ENCODE measurements at places on chromosomes 6 and 20.

GRCh38 chr6:113980937-113981554 lies 10.1 kb upstream of the HDAC2 start:
- no peak for DNase-seq

DNA sequence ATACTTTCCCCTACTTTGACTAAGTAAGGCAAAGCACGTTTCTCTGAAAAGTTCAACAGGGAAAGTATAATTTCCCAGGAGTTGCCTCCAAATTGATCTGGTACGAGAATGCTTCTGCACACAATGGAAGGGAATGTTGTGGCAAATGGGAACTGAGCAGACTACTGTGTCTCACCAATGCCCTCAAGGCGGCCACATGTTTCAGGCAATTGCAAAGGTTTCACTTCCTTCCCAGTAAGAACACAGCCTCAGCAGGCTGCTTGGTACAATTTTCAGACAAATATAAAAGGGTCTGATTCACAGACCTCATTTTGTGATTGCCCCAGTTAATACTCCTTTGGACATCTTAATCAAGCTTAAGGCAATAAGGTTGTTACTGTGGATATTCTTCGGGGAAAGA lies 71.2 kb downstream of the KIAA0319 start:
- DNase-seq: no peak

DNA sequence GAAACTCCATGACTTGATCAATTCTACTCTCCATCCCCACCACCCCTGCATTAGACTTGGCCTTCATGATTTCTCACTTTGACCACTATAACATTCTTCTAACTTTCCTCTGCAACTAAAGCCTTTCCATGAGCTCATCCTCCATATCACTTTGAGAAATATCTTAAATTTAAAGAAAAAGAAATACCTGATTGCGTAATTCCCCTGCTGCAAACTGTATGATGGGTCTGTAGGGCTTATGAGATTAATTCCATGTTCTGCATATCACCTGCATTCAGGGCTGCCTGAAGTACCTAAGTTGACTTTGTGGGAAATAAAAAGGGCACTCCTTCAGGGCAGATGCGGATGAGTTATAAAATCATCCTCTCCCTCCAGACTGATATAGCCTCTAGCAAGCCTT lies 549.8 kb downstream of the LMBRD1 start:
- no peak for DNase-seq

DNA sequence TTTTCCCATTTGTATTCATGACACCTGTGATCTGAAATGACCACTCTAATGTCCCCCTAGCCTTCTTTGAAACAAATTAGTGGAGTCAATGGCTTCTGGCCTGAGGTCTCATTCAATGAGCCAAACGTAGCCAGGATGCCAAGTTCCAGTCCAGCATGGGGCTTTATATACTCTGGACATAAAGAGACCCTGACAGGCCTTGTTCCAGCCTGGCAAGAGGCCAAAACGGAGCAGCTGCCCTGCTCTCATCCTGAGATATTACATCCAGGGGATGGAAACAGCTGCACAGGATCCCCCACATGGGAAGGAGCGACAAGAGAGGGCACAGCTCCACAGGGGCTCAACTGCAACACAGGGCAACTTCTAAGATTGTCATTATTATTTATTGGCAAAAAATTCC lies 437.8 kb downstream of the CDH26 start:
- no peak for DNase-seq

- no peak for DNase-seq
Measured at GRCh38 chr6:112113431-112113830, 26.0 kb downstream of the FAM229B start.

GRCh38 chr20:38302786-38303185 lies 1.2 kb upstream of the BPI start:
- no peak for DNase-seq

GRCh38 chr6:113591896-113592827 lies 265.0 kb upstream of the MARCKS start:
- no peak for DNase-seq

DNA sequence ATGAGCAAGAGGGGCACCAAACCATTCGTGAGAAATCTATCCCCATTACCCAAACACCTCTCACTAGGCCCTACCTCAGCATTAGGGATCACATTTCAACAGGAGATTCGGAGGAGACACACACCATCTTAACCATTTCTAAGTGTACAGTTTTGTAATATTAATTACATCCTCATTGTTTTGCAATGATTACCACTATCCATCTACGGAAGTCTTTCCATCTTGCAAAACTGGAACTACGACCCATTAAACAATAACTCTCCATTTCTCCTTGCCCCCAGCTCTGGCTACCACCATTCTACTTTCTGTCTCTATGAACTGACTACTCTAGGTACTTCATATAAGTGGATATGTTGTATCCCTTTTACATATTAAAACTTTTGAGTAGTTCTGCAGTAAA lies 20.1 kb downstream of the ACOT13 start:
- no peak for DNase-seq

- DNase-seq: no peak
Measured at GRCh38 chr6:41940759-41941279, 789 bp downstream of the CCND3 start.

GRCh38 chr20:32527052-32527446 lies 58.1 kb downstream of the NOL4L start:
- DNase-seq: no peak

GRCh38 chr20:5073660-5074231 lies 46.0 kb downstream of the PCNA start:
- no peak for DNase-seq

DNA sequence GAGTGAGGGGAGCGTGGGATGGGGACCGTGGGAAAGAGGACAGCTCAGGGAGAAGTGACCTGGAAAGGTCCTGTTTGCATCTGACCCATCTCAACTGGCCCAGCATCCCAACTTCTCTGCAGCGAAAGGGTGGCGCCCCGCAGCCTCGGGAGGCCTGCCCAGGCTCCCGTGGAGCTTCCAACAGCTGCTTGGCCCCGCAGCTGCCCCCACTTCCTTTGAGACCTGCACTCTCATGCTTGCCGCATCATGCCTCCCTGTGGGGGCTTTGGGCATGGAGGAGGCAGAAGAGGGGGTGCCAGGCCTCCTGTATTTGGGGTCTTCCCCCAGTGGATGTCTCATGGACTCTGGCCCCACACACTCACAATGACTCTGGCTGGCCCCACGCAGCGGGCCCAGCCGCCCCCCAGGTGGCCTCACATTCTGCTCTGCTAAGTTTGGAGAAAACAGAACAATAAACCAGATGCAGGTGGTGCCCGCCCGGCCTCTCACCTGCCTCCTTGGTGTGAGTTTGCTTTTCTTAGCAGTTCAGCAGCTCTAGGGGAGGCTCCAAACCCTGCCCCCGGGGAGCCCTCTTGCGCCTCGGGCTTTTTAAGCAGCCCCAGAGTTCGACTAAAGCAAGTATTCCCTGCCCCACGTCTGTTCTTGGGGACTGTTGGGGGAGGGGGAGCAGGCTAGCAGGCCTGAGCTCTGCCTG lies 40.7 kb downstream of the CPXM1 start:
- no peak for DNase-seq

Measured in NCI-H460 (cell line).